ENCODE measurements at places on chromosomes 11 and 22.

- DNase-seq, result no peak
Observed at GRCh38 chr11:112225753-112226061, 521 bp upstream of the PTS start.

DNA sequence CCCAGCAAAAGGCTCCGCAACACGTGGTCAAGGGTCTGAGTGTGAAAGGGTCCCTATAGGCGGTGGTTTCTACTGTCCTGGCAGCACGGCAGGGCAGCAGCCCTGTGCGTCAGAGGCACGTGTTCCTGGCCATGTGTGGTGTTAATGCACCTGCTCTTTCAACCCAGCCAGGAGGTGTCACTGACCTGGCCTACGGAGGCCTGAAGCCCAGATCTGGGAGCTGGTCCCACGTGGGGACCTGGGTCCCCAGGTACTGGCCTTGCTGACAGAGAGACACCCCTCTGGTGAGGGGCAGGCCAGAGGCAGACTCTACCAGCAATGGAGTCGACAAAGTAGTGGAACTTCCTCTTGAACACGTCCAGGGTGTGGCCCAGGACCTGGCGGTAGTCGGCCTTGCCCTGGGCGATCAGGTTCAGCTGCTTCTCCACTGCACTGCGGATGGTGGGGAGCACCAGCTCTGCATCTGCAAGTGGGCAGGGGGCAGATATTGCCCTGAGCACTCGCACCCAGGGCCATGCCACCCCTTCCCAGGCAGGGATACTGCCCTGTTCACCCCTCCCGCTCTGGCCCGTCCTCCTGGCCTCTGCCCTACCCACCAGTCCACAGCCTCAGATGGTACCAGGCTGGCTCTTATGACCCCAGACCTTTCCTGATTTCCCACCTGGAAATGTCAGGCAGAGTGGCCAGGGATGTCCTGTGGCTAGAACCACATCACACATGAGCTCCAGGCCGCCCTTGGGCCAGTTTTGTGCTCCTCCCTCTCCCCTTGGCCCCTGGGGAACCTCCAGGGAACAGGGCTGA, 6.8 kb upstream of the PPM1F start:
- DNase-seq, result no peak

DNA sequence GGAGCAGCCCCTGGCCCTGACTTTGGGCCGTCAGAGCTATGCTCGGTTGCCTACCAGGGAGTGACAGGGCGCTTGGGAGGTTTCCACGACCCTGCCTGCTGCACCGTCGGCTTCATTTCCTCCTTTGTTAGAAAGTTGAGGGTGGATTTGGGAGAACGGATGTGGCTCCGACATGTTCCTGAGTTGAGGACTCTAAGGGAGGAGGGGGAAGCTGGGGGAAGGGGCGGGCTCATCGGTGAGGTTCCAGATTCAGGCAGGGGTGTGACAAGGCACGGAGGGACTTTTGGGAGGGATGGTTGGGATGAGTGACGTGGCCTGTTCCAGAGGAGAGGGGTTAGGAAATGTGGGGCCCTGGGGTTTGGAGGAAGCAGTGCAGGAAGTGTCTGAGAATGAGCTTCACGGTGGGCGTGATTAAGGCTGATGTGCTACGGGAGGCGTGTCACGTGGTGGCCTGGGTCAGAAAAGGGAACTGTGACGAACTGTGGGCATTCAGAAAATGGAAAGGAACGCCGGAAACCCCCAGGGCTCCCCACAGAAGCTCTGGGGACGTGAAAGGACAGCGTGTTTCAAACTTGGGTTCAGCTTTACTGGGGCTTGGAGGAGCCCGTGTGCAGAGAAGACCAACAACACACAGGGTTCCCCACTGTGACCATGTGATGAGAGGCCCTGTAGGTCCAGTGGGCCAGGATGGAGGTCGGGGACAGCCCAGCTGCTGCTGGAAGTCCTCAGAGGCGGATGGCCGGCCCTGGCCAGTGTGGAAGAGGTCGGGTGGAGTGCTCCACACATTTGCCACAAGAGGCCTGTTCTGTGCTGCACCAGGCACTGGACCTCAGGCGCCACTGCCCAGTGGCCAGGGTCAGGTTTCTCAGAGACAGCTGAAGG, 2.8 kb downstream of the PARVB start:
- DNase-seq, result no peak

DNA sequence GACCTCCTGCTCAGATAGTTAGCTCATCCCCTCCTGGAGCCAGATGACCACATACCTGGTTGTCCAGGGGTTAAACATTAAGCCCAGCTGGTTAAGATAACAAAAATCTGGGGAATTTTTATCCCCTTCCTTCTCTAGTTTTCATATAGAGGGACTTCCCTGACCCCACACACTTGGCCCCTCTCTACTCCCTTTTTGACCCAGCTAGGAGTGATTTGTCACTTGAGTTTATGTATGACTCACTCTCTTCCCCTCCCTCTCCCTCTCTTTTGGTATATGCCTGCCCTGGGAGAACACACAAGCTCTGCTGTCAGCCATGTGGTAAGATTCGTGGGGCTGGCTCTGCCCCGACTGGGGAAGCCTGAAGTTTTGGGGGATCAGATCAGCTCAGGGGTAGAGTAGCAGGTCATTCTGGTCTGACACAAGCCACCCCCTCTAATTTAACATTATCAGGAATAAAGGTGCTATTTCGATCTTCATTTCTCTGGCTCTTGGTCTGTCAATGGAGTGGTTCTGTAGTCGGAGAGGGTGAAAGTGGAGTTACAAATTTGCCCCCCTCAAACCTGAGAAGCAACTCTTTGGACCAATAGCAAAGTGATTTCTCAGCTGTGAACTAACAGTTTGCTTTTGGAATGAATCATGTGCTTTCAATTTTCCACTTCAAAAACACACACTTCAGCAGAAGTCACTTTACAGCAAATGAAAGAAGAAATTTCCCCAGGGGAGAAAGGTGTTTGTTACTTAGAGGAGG, 415.3 kb upstream of the CADM1 start:
- DNase-seq, result no peak

- DNase-seq, result no peak
Observed at GRCh38 chr11:122246874-122247273, 130.9 kb upstream of the BLID start.

- no peak for DNase-seq
Observed at GRCh38 chr11:134993691-134994243, 581.7 kb upstream of the B3GAT1 start.

- DNase-seq, result no peak
Observed at GRCh38 chr11:112290493-112290850, 29.8 kb upstream of the PLET1 start.

GRCh38 chr11:81211050-81211449, 1522.6 kb downstream of the FAM181B start:
- DNase-seq, result no peak

DNA sequence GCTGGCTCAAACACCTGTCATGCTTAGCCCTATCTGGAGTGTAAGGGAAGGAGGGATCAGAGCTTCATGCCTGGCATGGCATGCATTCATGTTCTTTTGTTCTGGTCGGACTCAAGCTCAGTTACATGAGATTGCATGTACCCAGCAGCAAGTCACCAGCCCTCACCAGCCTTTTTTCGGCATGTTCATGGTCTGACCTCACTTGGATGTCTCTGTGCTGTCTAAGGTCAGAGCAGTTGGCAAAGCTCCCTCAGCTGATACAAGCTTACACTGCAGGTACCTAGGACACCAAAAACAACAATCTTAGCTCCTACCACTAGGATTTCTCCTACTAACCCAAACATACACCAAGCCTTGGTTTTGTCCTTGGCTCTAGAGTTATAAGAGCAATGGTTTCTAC, 152.6 kb downstream of the BARX2 start:
- no peak for DNase-seq

- DNase-seq, result no peak
Observed at GRCh38 chr22:36166518-36167220, 6.1 kb upstream of the APOL3 start.

- no peak for DNase-seq
Observed at GRCh38 chr11:2509481-2510001, 64.7 kb downstream of the KCNQ1 start.

DNA sequence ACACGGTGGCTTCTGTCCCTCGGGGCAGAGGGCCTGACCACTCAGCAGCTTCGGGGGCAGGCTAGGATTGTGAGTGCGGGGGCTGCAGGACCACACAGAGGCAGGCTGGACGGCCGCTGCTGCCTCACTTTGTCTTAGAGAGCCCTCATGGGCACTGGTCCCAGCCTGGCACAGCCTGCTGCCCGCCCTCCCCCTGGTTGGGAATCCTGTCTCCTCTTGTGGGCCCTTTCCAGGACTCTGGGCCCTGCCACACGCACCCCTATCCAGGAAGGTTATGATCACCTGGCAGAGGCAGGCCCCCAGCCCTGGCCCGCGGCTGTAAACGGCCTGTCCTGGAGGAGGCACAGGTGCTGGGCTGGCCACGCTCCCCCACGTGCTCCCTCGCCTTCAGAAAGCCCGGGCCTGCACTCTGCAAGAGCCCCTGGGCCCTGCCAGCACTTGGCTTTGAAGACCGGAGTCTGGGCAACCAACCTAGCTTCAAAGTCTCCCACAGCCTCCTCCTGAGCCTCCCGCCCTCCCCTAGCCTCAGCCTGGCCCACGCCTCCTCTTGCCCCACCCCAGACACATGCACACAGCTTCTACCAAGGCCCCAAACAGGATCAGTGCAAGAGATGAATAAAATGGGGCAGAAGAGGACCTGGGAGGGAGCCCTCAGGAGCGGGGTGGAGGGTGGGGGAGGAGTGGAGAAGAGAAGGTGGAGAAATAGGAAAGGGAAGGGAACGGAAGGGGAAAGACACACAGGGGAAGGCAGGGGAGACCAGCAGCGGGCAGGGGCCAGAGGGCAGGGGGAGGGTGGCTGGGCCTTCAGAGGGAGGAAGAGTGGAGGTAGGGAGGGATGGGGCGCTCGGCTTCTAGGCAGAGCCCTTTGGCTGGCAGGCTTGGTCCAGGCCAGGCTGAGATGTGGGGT, 31.0 kb downstream of the SYT7 start:
- DNase-seq, result no peak

GRCh38 chr11:112786886-112787530, 174.2 kb upstream of the NCAM1 start:
- DNase-seq, result no peak

GRCh38 chr11:122663764-122664163, 8.2 kb downstream of the UBASH3B start:
- peak; percentile 20 for DNase-seq

DNA sequence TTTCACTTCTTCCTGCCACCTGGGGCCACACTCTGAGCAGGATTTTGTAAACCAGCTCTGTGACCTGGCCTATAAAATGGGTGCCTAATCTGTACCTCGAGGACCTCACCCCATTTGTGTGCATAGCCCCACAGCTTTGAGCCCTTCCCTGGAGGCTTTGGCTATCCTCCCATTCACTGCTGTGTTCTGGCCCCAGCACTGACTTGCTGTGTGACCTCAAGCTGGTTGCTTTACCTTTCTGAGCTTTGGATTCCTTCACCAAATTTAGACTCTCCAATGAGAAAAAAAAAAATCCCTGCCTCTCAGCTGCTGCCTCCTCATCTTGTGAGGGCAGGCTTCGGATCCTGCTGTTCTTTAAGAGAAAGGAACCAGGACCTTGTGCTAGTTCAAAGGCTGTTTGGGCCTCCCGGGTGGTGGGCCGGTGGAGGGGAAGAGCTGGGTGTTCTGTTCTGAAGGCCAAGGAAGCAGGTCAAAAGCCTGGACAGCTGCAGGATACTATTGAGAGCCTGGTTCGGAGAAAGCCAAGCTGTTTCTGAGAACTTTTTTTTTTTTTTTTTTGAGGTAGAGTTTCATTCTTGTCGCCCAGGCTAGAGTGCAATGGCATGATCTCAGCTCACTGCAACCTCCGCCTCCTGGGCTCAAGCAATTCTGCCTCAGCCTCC, 1.1 kb upstream of the PYGM start:
- no peak for DNase-seq

DNA sequence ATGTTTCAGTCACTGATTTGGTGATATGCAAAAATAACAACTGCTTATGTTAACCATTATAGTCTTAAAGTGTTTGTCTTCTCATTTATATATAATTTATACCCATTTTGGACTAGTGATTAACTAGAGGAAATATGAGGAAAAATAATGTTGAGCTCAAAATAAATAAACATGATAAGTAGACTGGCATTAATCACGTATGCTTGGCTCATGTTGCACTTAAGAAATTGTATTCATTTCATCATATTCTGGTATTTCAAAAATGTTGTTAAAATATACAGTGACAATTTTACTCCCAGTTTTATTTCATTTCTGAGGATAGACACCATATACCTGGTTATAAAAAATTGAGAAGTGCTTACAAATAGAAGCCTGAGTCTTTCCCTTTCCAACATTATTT, 3.8 kb upstream of the OR10D3 start:
- no peak for DNase-seq

- no peak for DNase-seq
Observed at GRCh38 chr22:48154943-48155240, 1392.4 kb downstream of the TBC1D22A start.

DNA sequence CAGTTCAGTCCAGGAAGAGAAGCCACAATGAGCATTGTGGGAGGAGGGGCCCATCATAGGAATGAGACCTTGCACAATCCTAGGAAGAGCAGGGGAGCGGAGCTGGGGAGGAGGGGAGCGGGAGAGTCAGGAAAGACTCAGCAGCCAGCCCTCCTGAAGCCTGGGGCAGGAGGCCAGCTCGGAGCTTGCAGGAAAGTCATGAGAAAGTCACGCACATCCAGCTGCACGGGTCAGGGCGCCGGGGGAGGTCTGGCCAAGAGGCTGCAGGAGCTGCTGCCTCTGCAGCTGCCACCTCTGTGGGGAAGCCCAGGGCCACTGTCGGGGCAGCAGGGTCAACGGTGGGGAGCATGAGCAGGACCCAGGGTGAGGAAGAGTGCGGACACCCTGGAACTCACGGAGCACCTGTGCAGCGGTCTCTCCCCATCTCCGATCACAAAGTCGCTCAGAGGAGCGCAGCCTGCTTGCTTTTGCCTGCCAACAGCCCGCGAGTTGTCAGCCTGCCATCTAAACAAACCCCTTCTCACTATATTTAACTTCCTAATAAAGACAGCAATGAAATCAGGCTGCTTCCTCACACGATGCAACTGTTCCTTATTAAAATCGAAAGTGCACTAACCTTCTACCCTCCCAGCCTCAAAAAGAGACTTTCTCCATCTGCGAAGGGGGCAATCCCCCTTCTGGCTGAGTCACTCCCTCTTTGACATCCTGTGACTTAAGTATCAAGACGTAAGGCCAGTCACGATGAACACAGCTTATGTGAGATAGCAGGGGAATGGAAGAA, 52.9 kb upstream of the RTL6 start:
- no peak for DNase-seq

- no peak for DNase-seq
Observed at GRCh38 chr11:110947096-110947495, 234.9 kb upstream of the ARHGAP20 start.

DNA sequence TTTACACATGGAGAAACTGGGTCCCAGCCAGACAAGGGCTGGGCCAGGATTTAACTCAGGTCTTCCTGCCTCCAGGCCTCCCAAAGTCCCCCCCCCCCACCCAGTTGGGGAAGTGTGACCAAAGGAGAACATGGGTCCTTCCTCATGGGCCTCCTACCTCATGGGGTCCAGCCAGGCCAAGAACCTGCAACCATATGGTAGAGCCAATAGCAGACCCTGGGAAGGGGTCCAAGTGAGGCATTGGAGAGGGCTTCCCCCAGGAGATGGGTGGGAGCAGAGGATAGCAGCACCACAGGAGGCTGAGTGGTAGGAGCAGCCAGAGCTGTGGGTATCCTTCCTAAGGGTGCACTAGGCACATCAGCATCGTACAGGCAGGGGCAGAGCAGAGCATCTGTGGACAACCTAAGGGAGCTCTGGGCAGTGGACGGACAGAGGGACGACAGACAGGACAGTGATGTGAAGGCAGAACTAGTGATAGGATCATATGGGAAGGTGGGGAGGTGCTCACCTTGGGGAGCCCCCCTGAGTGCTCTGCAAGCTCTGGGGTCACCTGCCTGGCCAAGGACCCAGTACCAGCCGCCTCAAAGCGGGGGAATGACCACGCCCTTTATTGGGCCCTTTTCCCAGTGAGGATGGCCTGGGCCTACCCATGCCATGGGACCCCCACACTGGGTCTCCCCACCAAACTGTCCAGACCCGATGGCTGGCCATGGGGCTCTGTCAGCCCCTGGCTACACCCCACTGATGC, 4.5 kb downstream of the ARVCF start:
- no peak for DNase-seq
